ENCODE measurements at places on chromosomes 5 and 9.

- DNase-seq = no peak
Measured at GRCh38 chr5:100496296-100496695, 38.9 kb upstream of the FAM174A start.

DNA sequence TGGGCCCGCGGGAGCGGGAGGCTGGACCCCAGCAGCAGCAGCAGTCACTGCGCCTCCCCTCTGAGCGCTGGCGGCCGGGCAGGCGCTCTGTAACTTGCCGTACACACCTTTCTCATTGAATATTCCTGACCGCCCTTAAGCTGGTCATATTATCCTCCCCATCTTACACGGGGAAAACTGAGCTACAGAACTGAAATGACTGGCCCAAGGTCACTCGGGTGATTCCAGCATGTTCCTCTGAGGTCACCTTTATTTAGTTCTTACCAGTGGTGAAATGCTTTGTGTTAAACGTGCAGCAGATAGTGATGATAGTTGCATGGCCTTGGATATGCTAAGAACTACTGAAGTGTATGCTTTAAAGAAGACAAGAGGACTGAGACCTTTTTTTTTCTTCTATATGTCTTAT, 607 bp downstream of the UQCRQ start:
- DNase-seq = no peak

GRCh38 chr5:10671041-10672008, 89.7 kb downstream of the DAP start:
- DNase-seq = no peak

DNA sequence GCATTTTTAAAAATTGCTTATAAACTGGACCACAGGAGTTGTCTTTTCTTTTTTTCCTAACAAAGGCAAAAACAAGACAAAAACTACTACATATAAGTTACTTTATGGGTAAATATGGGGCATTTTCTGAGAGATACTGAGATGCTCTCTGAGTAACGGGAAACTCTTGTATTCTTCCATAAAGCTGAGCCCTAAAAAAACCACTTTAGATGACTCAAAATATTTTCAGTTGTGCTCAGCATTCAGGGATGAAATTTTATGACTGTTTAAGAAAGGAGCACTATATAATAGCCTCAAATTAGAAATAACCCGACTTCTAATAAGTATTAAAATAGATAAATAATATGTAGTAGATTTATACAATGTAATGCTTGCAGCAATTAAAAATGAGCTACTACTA, 644.5 kb downstream of the KCTD16 start:
- DNase-seq = no peak

GRCh38 chr5:129748913-129749880, 1.3 kb downstream of the MINAR2 start:
- DNase-seq = no peak

DNA sequence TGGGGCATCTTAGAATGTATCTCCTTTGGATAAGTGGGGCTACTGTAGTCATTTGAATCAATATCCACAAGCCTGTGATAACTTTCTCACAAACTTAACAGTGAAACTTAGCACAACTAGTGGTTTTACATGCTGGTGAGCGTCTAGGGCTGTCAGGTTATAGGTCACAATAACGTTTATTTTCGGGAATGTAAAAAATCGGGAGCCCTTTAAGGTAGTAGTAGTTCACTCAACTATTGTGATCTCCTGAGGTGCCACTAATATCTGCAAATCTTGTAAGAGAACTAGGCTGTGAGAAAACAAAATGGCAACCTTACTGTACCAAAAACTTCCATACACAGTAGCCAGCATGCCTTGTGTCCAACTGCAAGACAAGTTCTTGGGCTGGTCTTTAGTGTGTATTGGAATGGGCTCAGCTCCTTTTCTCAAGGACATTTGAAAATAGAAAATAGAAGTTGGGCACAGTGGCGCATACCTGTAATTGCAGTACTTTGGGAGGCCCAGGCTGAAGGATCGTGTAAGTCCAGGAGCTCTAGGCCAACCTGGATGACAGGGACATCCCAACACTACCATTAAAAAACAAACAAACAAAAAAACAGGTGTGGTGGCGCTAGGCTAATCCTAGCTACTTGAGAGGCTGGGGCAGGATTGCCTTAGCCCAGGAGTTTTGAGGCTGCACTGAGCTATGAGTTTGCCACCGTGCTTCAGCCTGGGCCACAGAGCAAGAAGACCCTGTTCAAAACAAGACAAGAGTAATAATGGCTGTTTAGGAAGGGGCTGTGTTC, 5.2 kb upstream of the PKN3 start:
- no peak for DNase-seq

- peak; percentile 66 for DNase-seq
Measured at GRCh38 chr5:169629847-169630548, 7.1 kb upstream of the DOCK2 start.

Measured in HS-27A (cell line).